ENCODE measurements at places on chromosomes 2 and 18.

- DNase-seq: no peak
Measured at GRCh38 chr2:111642586-111643327, 241.2 kb downstream of the ANAPC1 start.

- no peak for DNase-seq
Measured at GRCh38 chr2:218819093-218819492, 12.5 kb downstream of the PRKAG3 start.

DNA sequence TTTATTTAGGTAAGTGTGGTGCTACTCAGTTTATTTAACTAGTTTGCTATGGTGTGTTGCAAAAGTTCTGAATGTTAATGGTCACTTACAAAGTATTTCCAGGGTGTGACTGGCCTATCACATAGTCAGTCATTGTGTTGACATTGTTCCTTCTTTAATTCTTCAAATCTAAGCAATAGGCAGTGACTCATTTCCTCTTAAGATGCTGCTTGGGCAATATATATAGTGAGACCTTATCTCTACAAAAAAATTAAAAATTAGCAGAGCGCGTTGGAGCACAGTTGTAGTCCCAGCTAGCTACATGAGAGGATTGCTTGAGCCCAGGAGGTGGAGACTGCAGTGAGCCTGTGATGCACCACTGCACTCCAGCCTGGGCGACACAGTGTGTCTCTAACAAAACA, 5.8 kb upstream of the CCDC88A start:
- DNase-seq: no peak

DNA sequence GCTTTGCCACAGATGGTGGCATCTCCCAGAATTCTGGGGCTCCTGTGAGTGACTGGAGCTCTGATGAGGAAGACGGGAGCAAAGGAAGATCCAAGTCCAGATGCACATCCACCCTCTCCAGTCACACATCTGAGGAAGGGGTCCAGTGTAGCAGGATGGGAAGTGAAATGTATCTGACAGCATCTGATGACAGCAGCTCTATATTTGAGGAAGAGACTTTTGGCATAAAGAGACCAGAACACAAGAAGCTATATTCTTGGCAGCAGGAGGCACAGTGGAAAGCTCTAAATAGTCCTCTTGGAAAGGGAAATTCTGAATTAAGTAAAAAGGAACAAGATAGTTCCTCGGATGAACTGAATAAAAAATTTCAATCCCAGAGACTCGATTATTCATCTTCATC, 23.5 kb upstream of the C1GALT1C1L start:
- no peak for DNase-seq

DNA sequence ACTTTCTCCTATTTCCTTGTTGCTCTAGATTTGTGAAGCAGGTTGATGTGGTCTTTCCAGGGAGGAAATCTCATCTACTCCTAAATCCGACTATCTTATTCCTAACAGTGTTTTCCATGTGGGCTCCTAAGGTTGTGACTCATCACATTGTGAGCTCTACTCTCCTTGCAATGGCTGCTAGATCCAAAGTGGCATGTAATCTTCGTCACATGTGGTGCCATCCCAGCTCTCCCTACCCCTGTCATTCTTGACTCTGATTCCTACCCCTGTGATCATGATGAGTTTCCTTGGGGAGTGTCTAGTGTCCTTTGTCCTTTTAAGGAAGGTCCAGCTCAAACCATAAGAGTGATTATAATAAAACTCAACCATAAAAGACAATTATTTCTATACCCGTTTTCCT, 47.3 kb upstream of the GULP1 start:
- no peak for DNase-seq
